ENCODE measurements at places on chromosomes 6 and 20.

GRCh38 chr20:62772103-62772611 lies 24.1 kb upstream of the MRGBP start:
- no peak for DNase-seq

GRCh38 chr6:6392214-6393068 lies 72.0 kb upstream of the F13A1 start:
- no peak for DNase-seq

GRCh38 chr6:135227349-135227748 lies 46.2 kb downstream of the MYB start:
- no peak for DNase-seq

- peak; percentile 81 for DNase-seq
These were observed 472.9 kb upstream of the ZNF337 start for GRCh38 chr20:26169506-26169905.

GRCh38 chr6:82573254-82573972 lies 209.8 kb downstream of the TPBG start:
- DNase-seq, result no peak

- no peak for DNase-seq
These were observed 3.7 kb downstream of the RPS6KA2 start for GRCh38 chr6:166623318-166623717.

GRCh38 chr20:3279761-3280160 lies 40.8 kb upstream of the SLC4A11 start:
- no peak for DNase-seq
